Tongue (tissue), 3 donors: ENCODE measurements at places on chromosomes 6 and 20. TPM values are rescaled to one million over a fixed set of nuclear protein-coding genes. Genes with fewer than 3 reads are reported as not detected.

Gene GABRR1
- 0.41 TPM for total RNA-seq

Gene CDSN
- not detected for total RNA-seq

Gene PBOV1
- not detected for total RNA-seq

Gene VWA7
- 2.3 TPM for total RNA-seq

Gene DEFB132
- not detected for total RNA-seq

Gene ADGRB3
- total RNA-seq = 6.1 TPM

Gene APMAP
- 47.4 TPM for total RNA-seq

Gene PTK7
- total RNA-seq = 67.8 TPM

Gene DPM1
- 73.5 TPM for total RNA-seq

Gene DAAM2
- 37.2 TPM for total RNA-seq

Gene SOX12
- 7.1 TPM for total RNA-seq

Gene VSTM2L
- total RNA-seq = 0.82 TPM

Gene MOXD1
- 17.6 TPM for total RNA-seq

Gene NT5DC1
- total RNA-seq = 6.8 TPM

Gene NMBR
- total RNA-seq = not detected

Gene KCNK5
- total RNA-seq = 6.1 TPM

Gene BPIFB4
- total RNA-seq = 0.62 TPM

Gene BLTP3A
- total RNA-seq = 12.1 TPM

Gene GPLD1
- total RNA-seq = 1.3 TPM

Gene TRIM40
- not detected for total RNA-seq

Gene SLC18B1
- total RNA-seq = 10.2 TPM

Gene C20orf144
- total RNA-seq = not detected

Gene TFAP2A
- 6.7 TPM for total RNA-seq

Gene CFAP206
- total RNA-seq = 2.1 TPM

Gene SYTL3
- 9.9 TPM for total RNA-seq

Gene TTLL9
- total RNA-seq = 1.0 TPM

Gene PHACTR3
- total RNA-seq = 8.5 TPM

Gene IL17F
- total RNA-seq = not detected

Gene ZNF334
- 6.7 TPM for total RNA-seq

Gene KHDC3L
- not detected for total RNA-seq
